ENCODE measurements at places on chromosomes 4 and X. TPM values are rescaled to one million over a fixed set of nuclear protein-coding genes. Genes with fewer than 3 reads are reported as not detected.

Gene TRIML2
- total RNA-seq = not detected

GRCh38 chrX:46873746-46874145 lies 36.9 kb downstream of the RP2 start:
- no peak for DNase-seq
- H3K27me3 ChIP-seq = no peaks in the 10 kb centered on the region
- H3K4me1 ChIP-seq = no peaks in the 10 kb centered on the region
- no peak overlapping the region for H3K27ac ChIP-seq
- H3K4me3 ChIP-seq = no peak overlapping the region
- no peaks in the 10 kb centered on the region for H3K36me3 ChIP-seq

DNA sequence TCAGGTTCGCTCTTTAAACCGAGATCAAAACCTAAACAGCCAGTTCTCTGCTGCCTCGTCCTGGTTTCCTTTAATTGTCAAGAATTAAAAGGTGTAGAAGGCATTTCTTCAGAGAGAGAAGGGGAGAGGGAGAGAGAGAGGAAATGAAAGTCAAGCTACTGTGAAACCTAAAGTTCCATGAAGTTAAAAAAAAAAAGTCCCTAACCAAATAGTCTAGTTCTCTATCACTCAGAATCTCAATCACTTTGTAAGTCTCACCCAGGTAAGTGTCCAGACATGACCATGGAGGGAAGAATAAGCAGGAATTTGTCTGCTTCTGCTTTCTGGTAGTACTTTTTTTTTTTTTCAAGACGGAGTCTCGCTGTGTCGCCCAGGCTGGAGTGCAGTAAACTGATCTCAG lies 18.8 kb upstream of the SMIM14 start:
- H3K36me3 ChIP-seq = peaks cover 9% of the 10 kb centered on the region
- H3K4me1 ChIP-seq = no peaks in the 10 kb centered on the region
- H3K27ac ChIP-seq = no peak overlapping the region
- no peaks in the 10 kb centered on the region for H3K27me3 ChIP-seq
- DNase-seq = no peak

GRCh38 chrX:133676344-133677122 lies 261.2 kb upstream of the GPC4 start:
- no peaks in the 10 kb centered on the region for H3K4me1 ChIP-seq
- no peak for DNase-seq
- H3K36me3 ChIP-seq = no peaks in the 10 kb centered on the region
- H3K27me3 ChIP-seq = no peaks in the 10 kb centered on the region

GRCh38 chrX:65997978-65998717 lies 41.7 kb downstream of the VSIG4 start:
- no peaks in the 10 kb centered on the region for H3K4me1 ChIP-seq
- no peak overlapping the region for H3K4me3 ChIP-seq
- no peak for DNase-seq
- no peaks in the 10 kb centered on the region for H3K27me3 ChIP-seq
- no peak overlapping the region for H3K27ac ChIP-seq

Gene HSPA4L
- total RNA-seq = 3.3 TPM

GRCh38 chr4:6332042-6332668 lies 62.5 kb downstream of the WFS1 start:
- no peak overlapping the region for H3K27ac ChIP-seq
- H3K27me3 ChIP-seq = no peaks in the 10 kb centered on the region
- peaks cover 4% of the 10 kb centered on the region for H3K4me1 ChIP-seq
- no peak overlapping the region for H3K4me3 ChIP-seq

DNA sequence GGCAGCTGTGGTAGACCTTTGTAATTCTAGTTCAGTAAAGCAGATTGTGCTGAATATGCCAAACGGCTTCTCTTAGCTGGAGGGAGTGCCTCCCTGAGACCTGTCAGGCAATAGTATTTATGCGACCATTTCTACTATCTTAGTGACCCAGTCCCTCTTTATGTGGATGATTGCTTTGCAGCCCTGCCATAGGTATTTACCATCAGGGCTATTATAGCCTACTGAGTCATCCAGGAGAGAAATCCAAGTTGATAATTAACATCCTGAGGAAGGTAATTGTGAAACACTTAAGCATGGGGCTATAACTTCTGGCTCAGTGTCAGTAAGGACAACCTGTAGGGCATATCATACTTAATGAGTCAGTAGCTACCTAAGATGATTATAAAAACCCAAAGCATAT lies 103.9 kb upstream of the MAOA start:
- no peaks in the 10 kb centered on the region for H3K36me3 ChIP-seq
- no peak for DNase-seq
- no peak overlapping the region for H3K27ac ChIP-seq

DNA sequence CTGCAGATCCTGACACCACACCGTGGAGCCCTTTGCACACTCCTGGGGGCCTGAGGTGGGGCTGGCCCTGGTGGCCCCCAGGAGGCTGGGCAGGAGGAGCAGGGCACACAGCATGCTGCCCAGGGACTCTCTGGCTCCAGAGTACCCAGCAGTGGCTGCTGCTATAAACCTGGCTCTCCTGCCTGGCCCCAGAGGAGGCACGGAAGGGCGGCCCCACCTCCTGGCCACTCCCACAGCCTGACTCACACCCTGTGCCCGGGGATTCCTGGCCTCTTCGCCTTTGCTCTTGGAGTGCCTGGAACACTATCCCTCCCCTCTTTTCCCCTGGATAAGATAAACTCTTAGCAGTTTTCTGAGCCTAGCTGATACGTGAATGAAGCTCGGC lies at the start of gene PSAPL1:
PSAPL1 (minus strand) TSS at position 165 of the 385 bp plus-strand sequence; CDS start at position 114, 51 bp downstream.
- peaks cover 27% of the 10 kb centered on the region for H3K4me1 ChIP-seq
- DNase-seq = no peak
- H3K27ac ChIP-seq = no peak within 1 kb of the TSS

- no peak overlapping the region for H3K27ac ChIP-seq
- no peak for DNase-seq
- no peaks in the 10 kb centered on the region for H3K27me3 ChIP-seq
- H3K4me3 ChIP-seq = no peak overlapping the region
Measured at GRCh38 chrX:46695491-46695890, 63.4 kb downstream of the SLC9A7 start.

Gene PPBP
- not detected for total RNA-seq

DNA sequence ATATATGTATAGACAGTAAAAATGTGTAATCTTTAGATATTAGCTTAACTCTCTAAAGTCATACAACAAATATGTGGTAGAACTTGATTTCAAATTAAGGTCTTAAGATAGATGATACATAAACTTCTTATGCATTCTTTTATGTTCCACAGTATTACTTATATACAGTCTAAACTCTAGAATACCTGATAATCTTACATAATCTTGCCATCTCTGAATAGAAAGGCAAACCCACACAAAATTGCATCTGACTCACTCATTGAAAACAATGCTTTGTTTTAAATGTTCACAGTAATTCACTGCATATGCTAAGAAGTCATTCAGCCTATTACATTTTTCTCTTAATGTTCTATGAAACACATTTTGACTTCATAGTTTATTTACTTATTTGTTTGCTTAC lies 10.1 kb downstream of the SULT1B1 start:
- H3K4me3 ChIP-seq = no peak overlapping the region
- no peaks in the 10 kb centered on the region for H3K4me1 ChIP-seq
- no peaks in the 10 kb centered on the region for H3K27me3 ChIP-seq
- H3K36me3 ChIP-seq = no peaks in the 10 kb centered on the region
- no peak overlapping the region for H3K27ac ChIP-seq

- H3K36me3 ChIP-seq = no peaks in the 10 kb centered on the region
- H3K27me3 ChIP-seq = no peaks in the 10 kb centered on the region
- H3K27ac ChIP-seq = no peak overlapping the region
- DNase-seq = no peak
- no peak overlapping the region for H3K4me3 ChIP-seq
Measured at GRCh38 chr4:67343199-67343598, 202.1 kb downstream of the CENPC start.

Gene NUDT10
- total RNA-seq = 2.7 TPM

- no peak for DNase-seq
- no peaks in the 10 kb centered on the region for H3K27me3 ChIP-seq
- H3K4me3 ChIP-seq = no peak overlapping the region
Measured at GRCh38 chrX:148271263-148271662, 229.2 kb upstream of the AFF2 start.

GRCh38 chr4:84317513-84317912 lies 181.6 kb downstream of the NKX6-1 start:
- no peak overlapping the region for H3K4me3 ChIP-seq
- H3K27ac ChIP-seq = no peak overlapping the region
- no peak for DNase-seq
- H3K36me3 ChIP-seq = no peaks in the 10 kb centered on the region

Gene UCHL1
- 55.9 TPM for total RNA-seq

GRCh38 chrX:139596068-139596467 lies 65.5 kb downstream of the F9 start:
- no peak overlapping the region for H3K4me3 ChIP-seq
- no peaks in the 10 kb centered on the region for H3K36me3 ChIP-seq
- H3K27me3 ChIP-seq = no peaks in the 10 kb centered on the region
- DNase-seq = no peak

DNA sequence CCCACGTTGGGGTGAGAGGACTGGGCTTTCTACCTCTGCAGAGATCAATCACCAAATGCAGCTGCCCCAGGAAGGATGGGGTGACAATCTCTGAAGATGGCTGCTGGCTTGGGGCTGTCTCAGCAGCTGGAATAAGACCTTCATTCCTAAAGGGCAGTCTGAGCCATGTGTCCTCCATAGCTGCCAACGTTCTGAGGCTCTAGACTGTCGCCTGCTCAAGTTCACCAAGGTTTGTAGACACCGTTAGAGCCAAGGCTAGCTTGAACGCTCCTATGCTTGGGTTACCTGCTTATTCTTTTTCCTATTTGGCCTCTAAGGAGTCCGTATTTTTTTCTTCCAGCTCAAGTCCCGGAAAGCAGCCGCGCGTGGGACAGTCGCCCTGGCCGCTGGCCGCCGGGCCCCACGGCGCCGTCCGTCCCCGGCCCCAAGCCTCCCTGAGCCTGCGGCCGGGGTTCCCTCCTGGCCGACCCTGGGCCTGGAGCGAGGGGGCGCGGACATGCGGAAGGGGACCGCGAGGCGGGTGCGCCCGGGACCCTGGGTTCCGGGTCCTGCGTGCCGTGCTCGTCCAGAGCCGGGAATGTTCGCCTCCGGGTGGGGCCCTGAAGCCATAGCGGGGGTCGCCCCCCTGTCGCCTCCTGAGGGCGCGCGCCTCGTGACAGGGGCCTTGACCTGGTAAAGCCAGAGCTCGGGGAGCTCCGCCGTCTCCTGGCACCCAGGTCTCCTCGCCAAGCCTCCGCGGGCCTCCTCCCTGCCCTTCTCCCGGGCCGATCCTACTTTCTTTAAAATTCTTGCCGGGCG lies 23.3 kb downstream of the MRFAP1 start:
- peak overlapping the region; percentile 47 for H3K4me3 ChIP-seq
- H3K36me3 ChIP-seq = no peaks in the 10 kb centered on the region
- H3K27ac ChIP-seq = no peak overlapping the region

- no peak overlapping the region for H3K4me3 ChIP-seq
- H3K27ac ChIP-seq = no peak overlapping the region
- no peak for DNase-seq
- no peaks in the 10 kb centered on the region for H3K27me3 ChIP-seq
Measured at GRCh38 chr4:178081176-178081575, 638.9 kb upstream of the AGA start.

Gene ADRA2C
- total RNA-seq = 10.8 TPM
